ENCODE measurements at places on chromosomes 5 and 9.

DNA sequence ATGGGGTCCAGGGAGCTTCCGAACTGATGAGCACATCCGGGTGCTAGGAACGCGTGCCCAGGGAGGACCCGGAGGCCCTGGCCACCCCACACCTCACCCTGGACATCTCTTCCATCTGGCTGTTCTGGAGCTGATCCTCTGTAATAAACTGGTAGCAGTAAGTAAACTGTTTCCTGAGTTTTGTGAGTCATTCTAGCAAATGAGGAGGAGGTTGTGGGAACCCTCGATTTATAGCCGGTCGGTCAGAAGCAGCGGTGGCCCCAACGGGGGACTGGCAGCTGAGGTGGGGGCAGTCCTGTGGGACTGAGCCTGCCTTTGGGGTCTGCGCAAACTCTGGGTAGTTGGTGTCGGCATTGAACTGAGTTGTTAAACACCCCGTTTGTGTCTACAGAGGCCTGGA lies 15.4 kb upstream of the UBAC1 start:
- DNase-seq = no peak

GRCh38 chr9:107919263-107919662 lies 429.7 kb upstream of the KLF4 start:
- no peak for DNase-seq

DNA sequence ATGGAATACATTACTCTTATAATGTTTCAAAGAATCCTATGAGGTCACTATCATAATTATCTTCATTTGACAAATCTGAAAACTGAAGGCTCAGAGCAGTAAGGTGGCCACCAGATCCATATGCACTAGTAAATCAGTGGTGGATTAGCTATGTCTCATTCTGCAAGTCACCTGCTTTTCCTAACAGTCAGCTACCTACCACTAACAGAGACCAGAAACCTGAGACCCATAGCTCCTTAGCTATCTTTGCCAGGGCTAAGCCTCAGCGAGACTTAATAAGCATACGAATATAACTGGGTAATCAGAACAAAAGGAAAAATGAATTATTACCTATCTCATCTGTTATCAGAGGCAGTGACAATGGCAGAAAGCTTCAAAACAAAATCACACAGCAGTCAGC lies 118.7 kb downstream of the AUH start:
- no peak for DNase-seq

GRCh38 chr9:33942471-33943083 lies 106.1 kb downstream of the UBAP2 start:
- no peak for DNase-seq

DNA sequence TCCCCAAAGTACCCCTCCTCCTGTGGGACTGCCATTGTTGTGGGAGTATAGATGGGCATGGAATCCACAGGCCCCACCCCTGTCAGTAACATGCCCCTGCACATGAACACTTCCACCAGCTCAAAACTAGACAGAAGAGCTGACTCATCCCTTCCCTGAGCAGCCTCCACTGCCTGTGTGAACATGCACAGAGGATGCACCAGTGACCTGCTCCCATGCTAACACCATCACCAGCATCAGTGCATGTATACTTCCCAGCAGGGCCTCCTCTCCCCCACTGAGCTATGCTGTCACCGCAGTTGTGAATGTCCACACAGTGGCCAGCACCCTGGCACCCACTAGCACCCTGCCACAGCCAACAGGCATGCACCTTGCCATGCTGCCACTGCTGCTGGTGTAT lies 939.8 kb downstream of the EFNA5 start:
- DNase-seq = no peak

GRCh38 chr5:36502608-36503007 lies 103.8 kb upstream of the SLC1A3 start:
- DNase-seq = no peak

GRCh38 chr5:1118738-1119137 lies 6.9 kb upstream of the SLC12A7 start:
- no peak for DNase-seq

GRCh38 chr5:12623408-12623807 lies 719.2 kb upstream of the CTNND2 start:
- no peak for DNase-seq

- DNase-seq = no peak
Measured at GRCh38 chr9:70945301-70945700, 176.1 kb downstream of the TRPM3 start.

GRCh38 chr5:73412597-73412988 lies 36.0 kb downstream of the FOXD1 start:
- no peak for DNase-seq

GRCh38 chr5:98765815-98766214 lies 7.6 kb upstream of the RGMB start:
- DNase-seq = no peak

DNA sequence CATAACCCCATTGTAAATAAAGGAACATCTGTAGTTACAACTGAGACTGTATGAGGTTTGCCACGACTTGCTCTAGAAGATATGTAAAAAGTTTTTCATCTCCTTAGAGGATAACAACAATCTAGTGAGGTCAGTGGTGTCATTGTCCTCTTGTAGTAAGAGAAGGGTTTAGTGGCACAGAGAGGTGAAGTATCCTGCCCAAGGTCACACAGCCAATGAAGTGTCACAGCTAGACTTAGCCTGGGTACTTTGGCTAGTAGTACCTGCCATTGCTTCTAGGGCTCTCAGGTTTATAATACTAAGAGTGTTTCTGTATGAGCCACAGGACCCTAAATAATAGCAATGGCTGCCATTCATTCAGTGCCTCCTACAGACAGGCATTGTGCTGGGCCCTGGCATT lies 13.8 kb downstream of the CCDC180 start:
- no peak for DNase-seq

DNA sequence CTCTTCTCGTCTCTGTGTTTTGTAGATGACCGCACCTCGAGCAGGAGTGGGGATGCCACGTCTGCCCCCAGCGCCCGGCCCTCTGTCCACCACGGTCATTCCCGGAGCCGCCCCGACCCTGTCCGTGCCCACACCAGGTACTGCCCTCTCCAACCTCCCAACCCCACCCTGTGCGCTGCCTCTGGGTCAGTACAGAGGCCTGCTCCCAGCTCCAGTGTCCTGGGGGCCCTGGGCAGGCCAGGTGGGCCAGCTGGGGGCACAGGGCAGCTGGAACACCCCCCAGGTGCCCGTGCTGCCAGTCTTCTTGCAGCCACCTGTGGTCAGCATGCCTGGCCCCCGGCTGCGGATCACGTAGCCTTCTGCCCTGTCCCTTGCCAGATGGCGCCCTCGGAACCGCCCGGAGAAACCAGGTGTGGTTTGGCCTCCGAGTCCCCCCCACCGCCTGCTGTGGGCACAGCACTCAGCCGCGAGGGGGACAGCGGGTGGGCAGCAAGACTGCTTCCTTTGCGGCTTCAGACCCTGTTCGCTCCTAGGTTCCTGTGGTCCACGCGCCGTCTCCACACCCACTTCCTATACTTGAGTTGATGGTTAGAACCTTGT lies 133.7 kb downstream of the WNK2 start:
- DNase-seq = no peak

GRCh38 chr5:8060953-8061429 lies 192.0 kb downstream of the MTRR start:
- DNase-seq = no peak

GRCh38 chr5:71907001-71907588 lies 188.0 kb downstream of the CARTPT start:
- no peak for DNase-seq

DNA sequence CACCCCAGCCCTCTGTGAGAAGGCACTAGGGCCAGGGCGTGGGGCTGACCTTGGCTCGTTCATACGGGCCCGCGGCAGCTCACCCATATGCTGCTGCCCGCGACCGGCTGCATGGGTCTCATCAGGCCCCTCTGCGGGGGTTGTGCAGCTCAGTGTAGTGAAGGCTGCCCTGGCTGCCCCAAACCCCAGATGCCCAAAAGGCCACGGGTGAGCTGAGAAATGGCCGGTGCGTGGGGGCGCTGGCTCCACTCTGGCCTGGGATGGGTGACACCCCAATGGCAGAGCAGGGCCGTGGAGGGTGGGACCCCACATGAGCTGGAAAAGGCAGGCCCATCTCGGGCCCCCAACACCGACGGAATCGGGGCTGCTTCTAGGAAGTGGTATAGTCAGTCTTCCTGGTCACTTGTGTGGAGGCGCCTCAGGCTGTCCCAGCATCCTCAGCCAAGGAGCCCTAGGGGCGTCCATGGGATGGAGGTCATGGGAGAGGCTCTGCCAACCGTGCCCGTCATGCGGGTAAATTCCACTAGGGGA lies 19.4 kb upstream of the LRRC14B start:
- DNase-seq = no peak

- DNase-seq = no peak
Measured at GRCh38 chr9:137039611-137040366, 6.2 kb downstream of the NPDC1 start.

- no peak for DNase-seq
Measured at GRCh38 chr5:127423173-127423798, 94.2 kb upstream of the PRRC1 start.

DNA sequence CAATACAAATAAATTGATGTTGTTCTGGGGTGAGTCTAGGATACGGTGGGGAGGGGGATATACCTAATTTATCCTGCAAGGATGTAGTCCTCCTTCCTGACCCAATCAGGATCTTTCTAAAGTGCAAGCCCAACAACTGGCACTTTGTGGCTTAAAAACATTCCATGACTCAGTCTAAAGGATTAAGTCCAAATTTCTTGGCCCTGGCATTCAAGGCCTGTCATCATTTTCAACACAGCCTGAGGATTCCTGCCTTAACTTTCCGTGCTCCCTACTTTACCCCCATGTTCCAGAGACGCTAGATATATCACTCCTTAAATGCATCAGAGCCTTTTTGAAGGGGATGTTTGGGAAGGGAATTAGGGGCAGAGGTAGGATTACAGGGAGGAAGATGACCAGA lies 1.0 kb downstream of the FAM221B start:
- no peak for DNase-seq

GRCh38 chr9:123168586-123168985 lies 99.8 kb downstream of the STRBP start:
- no peak for DNase-seq

DNA sequence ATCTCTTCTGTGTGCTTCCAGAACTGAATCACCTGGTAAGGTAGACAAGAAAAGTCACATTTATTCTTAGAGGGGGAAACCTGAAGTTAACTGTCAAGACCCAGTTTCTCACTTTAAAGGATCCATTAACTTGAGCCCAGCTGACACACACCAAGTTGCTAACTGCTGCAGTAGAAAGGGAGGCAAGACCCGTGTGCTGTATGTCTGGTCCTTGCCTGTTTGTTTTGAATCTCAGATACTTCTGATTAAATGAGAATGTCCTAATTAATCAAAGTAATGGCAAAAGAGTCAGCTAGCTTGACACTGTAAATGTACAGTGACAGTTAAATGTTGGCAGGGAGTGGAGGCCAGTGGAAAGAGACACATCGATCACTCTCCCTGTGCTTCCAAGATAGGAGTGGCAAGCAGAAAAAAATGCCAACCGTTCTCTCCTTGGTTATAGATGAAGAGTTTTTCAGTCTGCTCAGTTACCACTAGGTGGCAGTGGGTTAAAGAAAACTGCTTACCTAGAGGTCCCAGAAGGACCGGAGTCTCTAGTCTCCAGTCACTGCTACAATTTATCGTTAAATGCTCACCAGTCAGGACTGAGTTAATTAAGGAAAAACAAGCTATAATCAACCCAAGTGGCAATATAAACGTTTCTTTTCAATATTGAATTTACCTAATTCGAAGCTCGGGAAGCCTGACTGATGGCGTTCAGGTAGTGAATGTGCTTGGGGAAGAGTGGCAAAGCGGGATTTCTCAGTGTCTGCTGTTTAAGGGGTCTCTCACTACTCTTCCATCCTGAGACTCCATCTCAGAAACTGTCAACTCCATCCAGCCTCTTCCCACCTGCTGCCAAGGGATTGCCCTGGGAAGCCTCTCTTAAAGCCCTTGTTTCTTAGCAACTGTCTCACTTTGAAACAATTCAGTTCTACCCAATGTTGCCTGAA lies 18.4 kb downstream of the LSM11 start:
- DNase-seq = no peak

GRCh38 chr9:114096041-114096511 lies 3.0 kb downstream of the KIF12 start:
- DNase-seq = no peak

GRCh38 chr5:96279801-96280542 lies 153.1 kb downstream of the PCSK1 start:
- DNase-seq = no peak

DNA sequence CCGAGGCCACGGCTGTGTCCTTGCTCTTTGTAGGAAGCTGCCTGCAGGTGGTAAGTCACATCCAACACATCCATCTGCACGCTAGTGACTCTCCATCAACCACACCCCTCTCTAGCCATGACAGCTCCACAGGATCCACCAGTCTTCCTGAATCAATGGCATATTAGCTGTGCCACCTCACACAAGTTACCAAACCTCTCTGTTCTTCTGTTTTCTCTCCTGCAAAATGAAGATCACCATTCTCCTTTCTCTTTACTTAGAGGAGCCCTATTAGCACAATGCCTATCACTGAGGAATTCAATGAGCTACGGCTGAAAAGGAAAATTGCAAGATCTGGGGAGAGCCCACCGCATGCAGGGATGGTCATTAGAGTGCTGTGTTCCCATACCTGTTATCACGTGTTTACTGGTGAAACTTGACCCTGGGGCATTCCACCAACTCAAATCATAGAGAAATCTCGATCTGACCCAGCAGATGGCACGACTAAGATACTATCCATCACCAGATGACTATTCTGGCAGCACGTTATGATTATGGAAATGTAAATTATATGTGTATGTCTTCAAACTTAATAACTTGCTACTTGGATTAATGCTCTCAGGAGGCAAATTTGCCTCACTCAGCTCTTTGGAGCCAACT lies 20.9 kb downstream of the WHRN start:
- no peak for DNase-seq

GRCh38 chr5:31531543-31531887 lies 378 bp downstream of the DROSHA start:
- no peak for DNase-seq

DNA sequence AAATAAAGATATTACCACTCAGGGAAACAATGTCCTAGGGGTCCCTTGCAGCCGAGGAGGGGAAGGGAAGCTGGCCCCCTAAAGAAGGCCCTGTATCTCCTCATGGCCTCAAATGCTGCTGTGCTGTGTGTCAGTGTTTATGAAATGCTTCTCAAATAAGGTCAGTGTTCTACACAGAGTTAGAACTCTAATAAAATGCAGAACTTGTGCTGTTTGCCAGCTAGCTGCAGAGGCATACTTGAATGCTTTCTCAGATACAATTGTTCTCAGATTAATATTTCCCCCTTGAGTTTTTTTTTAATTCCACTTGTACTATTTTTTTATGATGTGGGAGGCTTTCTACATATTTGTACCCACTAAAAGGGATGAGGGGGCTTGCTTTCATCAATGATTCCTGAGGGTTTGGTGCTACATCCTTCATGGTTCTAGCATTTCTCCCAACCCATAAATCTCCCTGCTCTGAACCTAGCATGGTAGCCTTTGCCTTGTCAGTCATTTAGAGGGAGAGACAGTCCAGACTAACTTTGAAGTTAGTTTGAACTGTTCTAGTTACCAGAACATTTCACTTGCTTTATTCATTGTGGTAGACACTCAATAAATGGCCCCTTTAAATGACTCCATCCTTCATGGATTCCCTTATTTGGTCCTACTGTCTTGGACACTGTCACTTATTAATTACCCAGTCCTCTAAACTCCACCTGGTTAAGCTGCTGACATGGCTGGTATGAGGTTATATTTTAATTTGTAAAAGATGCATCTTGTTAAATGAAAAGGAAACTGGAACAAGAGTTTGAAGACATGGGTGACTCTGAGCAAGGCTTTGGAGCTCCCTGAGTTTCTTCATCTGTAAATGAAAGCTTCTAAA lies 12.6 kb downstream of the SLIT3 start:
- DNase-seq = no peak

GRCh38 chr5:168853972-168854371 lies 274.8 kb upstream of the PANK3 start:
- no peak for DNase-seq

- DNase-seq = no peak
Measured at GRCh38 chr9:125258160-125258785, 3.4 kb upstream of the GAPVD1 start.

Measured in stimulated activated CD8-positive, alpha-beta memory T cell treated with anti-CD3 and anti-CD28 coated beads, Interleukin-4, amount 100 ng/mL, for 4 hours (primary cell).